ENCODE measurements at places on chromosomes 6 and 20.

GRCh38 chr6:140174524-140174923 is 800.1 kb upstream of the CITED2 start:
- DNase-seq, result no peak

DNA sequence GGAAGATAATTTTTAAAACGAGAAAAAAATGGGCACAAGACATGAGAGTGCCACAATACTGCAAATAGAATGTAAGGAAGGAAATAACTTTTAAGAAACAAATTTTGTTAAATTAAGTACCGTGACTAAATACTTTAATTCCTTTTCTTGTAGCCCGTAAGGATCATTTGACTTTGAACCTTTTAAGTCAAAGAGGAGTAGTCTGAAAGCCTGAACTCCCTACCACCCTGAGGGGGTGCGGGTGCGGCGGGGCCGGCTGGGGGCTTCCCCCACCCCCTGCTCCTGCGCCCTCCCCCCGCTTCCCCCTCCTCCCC is 231 bp upstream of the PHACTR2 start:
- no peak for DNase-seq

DNA sequence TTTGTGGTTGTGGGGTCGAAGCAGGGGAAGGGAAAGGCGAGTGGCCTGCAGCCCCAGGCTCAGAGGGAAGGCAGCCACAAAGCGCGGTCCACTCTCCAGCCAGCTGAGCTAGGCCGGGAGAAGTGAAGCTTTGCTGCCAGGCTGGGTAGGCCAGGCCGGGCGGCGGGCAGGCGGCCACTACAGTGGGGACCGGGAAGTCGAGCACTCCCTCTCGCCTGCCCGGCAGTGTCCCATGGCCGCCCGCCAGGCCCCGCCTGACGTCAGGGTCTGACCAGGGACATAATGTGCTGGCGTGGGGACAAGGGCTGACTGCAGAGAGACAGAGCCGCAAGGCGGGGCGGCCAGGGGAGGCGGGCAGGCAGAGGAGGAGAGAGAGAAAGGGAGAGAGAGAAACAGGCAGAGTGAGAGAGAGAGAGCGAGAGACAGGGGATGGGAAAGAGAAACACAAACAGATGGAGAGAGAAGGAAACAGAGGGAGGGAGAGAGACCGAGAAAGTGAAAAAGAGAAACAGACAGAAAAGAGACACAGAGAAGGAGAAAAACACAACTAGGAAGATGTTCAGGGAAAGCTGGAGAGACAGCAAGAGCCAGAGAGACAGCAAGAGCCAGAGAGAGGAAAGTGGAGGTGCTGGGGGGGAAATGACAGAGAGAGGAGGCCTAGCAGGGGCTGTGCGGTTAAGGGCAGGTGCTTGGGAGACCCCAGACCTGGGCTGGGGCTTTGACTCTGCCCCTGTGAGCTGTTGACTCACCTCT is 94.5 kb upstream of the PTPN1 start:
- DNase-seq, result no peak

DNA sequence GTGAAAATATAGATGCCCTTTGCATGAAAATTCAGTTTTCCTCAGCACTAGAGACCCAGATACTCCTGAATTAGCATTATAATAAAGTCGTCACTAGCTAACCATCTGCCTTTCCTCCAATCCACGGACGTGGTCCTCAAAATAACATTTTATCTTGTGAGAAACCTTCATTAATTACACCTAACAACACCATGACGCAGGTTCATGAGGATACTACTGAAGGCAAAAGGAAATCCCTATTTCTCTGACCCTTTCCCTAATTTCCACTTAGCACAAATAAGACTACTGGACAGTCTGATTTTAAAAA is 1.3 kb upstream of the PNISR start:
- no peak for DNase-seq

DNA sequence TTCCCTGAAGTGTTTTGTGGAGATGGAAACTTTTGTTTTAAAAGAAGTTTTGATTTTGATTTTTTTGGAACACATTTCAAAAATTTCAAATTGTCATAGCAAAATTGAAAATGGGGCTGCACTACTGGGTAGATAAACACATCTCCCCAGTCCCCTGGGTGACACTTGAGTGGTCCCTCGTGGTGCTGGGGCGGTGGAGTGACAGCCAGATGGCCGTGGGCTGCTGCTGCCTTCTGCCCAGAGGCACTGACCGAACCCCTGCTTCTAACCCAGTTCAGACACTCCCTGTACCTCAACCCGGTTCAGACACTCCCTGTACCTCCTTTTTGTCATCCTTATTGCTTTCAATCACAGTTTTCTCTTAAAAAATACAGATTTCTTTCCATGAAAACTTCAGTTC is 69.9 kb upstream of the SYNJ2 start:
- DNase-seq, result no peak

DNA sequence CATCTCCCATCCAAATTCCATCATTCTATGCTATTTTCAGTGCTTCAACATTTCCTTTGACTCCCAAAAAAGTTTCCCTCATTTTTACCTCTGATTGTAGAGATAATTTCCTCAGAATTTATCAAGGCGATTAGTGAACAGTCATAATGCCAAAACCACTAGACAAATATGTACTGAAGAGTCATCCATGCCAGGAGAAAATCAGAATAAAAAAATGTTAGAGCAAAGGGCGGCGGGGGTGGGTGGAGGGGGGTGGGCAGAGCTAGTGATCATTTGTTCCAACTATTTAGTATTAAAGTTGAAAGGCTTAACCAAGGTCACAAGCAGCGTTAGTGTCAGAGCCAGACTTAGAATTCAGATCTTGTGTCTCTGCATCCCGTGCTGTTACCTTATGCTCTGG is 5.3 kb upstream of the ADGRF5 start:
- DNase-seq, result no peak
